ENCODE measurements at places on chromosomes 7 and 10. TPM values are rescaled to one million over a fixed set of nuclear protein-coding genes. Genes with fewer than 3 reads are reported as not detected.

Gene ANXA8L1
- not detected for total RNA-seq

Gene CLRN3
- 148 TPM for total RNA-seq

Gene ABLIM1
- total RNA-seq = 118 TPM

Gene LIPF
- total RNA-seq = not detected

Gene TMEM139
- total RNA-seq = 21.8 TPM

Gene FAM24B
- total RNA-seq = 4.1 TPM

Gene MCM10
- total RNA-seq = 1.9 TPM

Gene SSMEM1
- not detected for total RNA-seq

Gene SPDYE9
- not detected for total RNA-seq

Gene CCDC3
- 4.0 TPM for total RNA-seq

Gene ANKRD61
- total RNA-seq = not detected

Gene SLC13A4
- total RNA-seq = not detected

Gene KAT6B
- total RNA-seq = 30.7 TPM

Gene UROS
- total RNA-seq = 21.7 TPM

Gene BCL7B
- total RNA-seq = 60.8 TPM

Gene NUTM2E
- total RNA-seq = 0.45 TPM

Gene CHN2
- 30.0 TPM for total RNA-seq

Gene HOXA10
- total RNA-seq = 30.0 TPM

Gene VWC2
- total RNA-seq = 0.25 TPM

Gene FBXL13
- total RNA-seq = 0.15 TPM

Gene PPP1R9A
- total RNA-seq = 24.5 TPM

Gene SORCS1
- total RNA-seq = 2.7 TPM

Gene ADGRA1
- not detected for total RNA-seq

Gene OR6B1
- total RNA-seq = not detected

Gene GPC2
- 4.0 TPM for total RNA-seq
